ENCODE measurements at places on chromosomes 11 and 22.

GRCh38 chr11:102286292-102286691 lies 31.0 kb upstream of the BIRC3 start:
- no peak for DNase-seq

GRCh38 chr22:26648528-26649388 lies 8.6 kb upstream of the MIAT start:
- DNase-seq = no peak

GRCh38 chr22:27844656-27845591 lies 43.4 kb upstream of the MN1 start:
- DNase-seq = no peak

DNA sequence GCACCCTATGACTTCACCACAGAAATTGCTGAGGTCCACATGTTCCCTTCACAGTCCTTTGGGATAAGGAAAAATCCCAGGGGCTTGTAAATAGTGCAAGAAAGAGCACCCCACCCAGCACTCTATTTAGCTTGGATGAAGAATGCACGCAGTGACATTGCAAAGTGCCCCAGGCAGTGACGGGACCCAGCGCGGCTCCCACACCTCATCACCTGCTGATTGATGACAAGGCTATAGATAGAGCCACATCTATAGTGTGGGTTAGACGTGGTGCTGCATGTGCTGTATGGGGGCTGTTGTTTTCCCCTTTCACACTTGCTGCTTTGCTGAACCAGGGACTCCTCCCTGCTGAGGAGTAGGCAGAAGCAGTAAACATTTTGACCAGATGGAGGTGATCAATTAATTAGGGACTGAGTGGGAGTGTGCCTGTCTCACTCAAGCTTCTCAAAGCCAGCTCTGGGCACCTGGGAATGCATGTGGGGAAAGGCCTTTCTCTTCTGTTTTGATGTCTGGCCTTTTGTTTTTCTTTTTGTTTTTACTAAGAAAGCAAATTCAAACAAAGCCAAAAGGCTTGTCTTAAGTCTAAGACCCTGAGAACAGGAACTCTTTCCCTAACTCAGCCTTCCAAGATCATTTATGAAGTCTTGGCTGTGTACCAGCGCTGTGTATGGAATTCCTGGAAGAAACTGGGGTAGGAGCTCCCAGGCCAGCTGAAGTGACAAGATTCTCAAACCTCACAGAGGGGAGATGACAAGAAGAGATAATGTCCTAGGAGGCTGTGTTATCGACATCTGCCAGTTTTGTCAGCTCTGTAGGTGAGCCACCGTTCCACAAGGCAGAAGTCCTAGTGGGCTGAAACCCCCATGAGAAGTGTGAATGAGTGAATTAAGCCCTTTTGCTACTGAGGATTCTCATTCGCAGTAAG lies 219.7 kb downstream of the BARX2 start:
- no peak for DNase-seq

- DNase-seq = no peak
Observed at GRCh38 chr11:124942466-124943253, 6.8 kb upstream of the HEPACAM start.
